ENCODE measurements at places on chromosomes 3 and 15. TPM values are rescaled to one million over a fixed set of nuclear protein-coding genes. Genes with fewer than 3 reads are reported as not detected.
A peak's percentile ranks its signal among the peaks of the same experiment; 100 is the strongest.

GRCh38 chr15:47673232-47673761 is 44.0 kb upstream of the SEMA6D start:
- no peak for DNase-seq
- H3K4me3 ChIP-seq = no peak overlapping the region
- no peak overlapping the region for H3K27ac ChIP-seq

DNA sequence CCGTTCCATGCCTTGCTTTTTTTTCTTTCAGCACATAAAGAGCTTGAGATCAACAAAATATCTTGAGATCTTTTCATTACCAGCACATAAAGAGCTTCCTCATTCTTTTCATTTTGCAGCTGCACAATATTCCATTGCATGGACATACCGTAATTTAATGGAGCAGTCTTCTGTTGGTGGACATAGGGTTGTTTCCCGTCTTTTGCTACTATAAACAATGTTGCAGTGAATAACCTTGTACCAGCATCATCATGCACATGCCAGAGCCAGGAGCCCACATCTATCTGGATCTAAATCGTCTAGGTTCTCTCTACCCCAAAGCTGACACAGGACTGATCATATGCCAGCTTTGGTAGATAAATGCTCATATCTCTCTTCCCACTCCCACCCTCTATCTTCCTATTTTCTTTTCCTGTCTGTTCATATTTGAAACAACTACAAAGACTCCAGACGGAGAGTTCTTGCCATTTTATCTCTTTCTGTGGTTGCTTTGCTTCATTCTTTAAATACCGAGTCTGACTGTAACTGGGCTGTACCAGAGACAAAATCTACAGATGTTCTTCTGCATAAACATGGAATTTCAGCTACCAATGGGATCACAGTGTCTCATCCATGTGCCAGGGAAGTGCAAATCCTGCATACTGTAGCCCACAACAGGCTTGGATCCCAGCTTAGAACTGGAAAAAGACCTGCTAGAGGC is 47.1 kb upstream of the AKAP13 start:
- H3K27ac ChIP-seq = peak overlapping the region; percentile 46
- no peak overlapping the region for H3K4me3 ChIP-seq
- DNase-seq = peak; percentile 92
- H3K4me1 ChIP-seq = peaks cover 42% of the 10 kb centered on the region
- H3K27me3 ChIP-seq = no peaks in the 10 kb centered on the region

GRCh38 chr15:27124287-27124871 is 153.4 kb downstream of the GABRG3 start:
- no peak overlapping the region for H3K27ac ChIP-seq
- no peak overlapping the region for H3K4me3 ChIP-seq
- DNase-seq = no peak
- H3K4me1 ChIP-seq = no peaks in the 10 kb centered on the region

DNA sequence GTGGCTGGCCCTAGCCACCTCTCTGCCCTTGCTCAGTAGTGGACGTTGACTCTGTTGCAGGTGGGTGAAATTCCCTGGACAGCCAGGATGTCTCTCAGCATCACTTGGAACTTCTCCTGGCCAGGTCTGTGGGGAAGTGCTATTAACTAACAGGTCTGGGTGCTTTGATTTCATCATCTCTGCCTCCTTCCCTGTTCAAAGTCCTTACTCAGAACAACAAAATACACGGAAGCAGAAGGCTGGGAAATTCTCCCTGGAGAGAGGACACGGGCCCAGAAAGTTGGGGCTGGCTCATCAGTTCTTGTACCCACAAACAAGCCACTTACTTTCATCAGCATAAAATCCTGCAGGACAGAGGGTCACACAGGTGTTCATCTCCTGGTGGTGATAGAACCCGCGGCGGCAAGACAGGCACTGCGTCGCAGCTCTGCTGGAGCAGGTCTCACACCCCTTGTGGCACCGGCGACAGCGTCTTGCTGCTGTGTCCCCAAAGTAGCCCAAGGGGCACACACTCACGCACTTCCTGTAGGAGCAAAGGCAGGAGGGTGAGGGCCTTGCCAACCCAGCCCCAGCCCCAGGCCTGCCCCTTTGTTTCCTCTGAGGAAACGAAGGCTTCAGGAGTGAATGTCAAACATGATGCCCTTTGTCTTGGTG is 29.6 kb upstream of the SNRPA1 start:
- H3K27me3 ChIP-seq = no peaks in the 10 kb centered on the region
- no peaks in the 10 kb centered on the region for H3K36me3 ChIP-seq

DNA sequence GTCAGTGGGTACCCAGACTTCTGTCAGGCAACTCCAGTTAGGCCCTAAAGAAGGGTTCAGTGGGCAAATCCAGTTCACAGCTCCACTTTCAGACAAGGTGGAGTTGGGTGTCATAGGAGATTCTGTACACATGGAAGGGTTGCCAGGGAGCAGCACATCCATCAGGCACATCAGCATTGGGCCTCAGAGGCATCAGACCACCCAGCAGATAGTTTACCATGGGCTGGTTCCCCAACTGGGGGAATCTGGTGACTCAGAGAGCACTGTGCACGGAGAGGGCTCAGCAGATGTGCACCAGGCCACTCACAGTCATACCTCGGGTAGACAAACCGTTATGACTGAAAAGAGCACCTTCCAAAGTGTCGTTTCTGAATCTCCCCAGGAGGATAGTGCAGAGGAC is 27.2 kb downstream of the SYNM start:
- no peak for DNase-seq
- H3K27ac ChIP-seq = no peak overlapping the region
- no peaks in the 10 kb centered on the region for H3K36me3 ChIP-seq

- no peaks in the 10 kb centered on the region for H3K27me3 ChIP-seq
- no peak for DNase-seq
- H3K36me3 ChIP-seq = no peaks in the 10 kb centered on the region
- H3K27ac ChIP-seq = no peak overlapping the region
These were observed 279.8 kb downstream of the ROBO2 start for GRCh38 chr3:77319711-77320110.

ZIC4 gene
- total RNA-seq = 0.29 TPM

CPEB1 gene
- total RNA-seq = 29.2 TPM

DNA sequence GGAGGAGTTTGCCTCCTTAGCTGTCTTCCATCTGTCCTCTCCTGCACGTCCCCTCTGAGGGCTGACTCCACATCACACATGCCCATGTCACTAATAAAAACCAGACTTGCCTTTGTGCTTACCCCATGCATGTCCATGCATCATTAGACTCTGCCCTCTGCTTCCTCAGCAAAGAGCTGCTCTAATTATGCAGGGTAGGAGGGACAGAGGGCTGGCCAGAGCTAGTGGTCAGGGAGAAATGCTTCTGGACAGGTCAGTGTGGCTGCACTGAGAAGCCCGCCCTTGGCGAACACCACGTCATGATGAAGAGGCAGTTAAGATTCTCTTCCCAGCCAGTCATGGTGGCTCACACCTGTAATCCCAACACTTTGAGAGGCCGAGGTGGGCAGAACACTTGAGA is 8.9 kb downstream of the CA12 start:
- peak overlapping the region; percentile 38 for H3K4me3 ChIP-seq
- H3K4me1 ChIP-seq = peaks cover 66% of the 10 kb centered on the region
- DNase-seq = peak; percentile 76
- H3K27ac ChIP-seq = peak overlapping the region; percentile 99
- peaks cover 9% of the 10 kb centered on the region for H3K36me3 ChIP-seq

PAQR9 gene
- total RNA-seq = not detected
